ENCODE measurements at places on chromosomes 13 and 19. TPM values are rescaled to one million over a fixed set of nuclear protein-coding genes. Genes with fewer than 3 reads are reported as not detected.

OR7A17 gene
- not detected for total RNA-seq

ZNF225 gene
- total RNA-seq = 4.1 TPM

C19orf73 gene
- 0.92 TPM for total RNA-seq

B3GNT8 gene
- 5.2 TPM for total RNA-seq

GRCh38 chr19:33388725-33389420, 15.4 kb downstream of the CEBPG start:
- no peak for DNase-seq

GRCh38 chr13:31814536-31814935, 75.2 kb downstream of the RXFP2 start:
- DNase-seq = no peak

GRCh38 chr13:113628291-113629270, 29.4 kb downstream of the ATP4B start:
- DNase-seq = no peak

GRCh38 chr13:80783926-80784565, 443.1 kb upstream of the SPRY2 start:
- no peak for DNase-seq

- DNase-seq = no peak
Measured at GRCh38 chr19:55451965-55452748, 9.1 kb upstream of the SHISA7 start.

GRCh38 chr19:32809254-32809653, 60.3 kb downstream of the SLC7A9 start:
- no peak for DNase-seq

DNA sequence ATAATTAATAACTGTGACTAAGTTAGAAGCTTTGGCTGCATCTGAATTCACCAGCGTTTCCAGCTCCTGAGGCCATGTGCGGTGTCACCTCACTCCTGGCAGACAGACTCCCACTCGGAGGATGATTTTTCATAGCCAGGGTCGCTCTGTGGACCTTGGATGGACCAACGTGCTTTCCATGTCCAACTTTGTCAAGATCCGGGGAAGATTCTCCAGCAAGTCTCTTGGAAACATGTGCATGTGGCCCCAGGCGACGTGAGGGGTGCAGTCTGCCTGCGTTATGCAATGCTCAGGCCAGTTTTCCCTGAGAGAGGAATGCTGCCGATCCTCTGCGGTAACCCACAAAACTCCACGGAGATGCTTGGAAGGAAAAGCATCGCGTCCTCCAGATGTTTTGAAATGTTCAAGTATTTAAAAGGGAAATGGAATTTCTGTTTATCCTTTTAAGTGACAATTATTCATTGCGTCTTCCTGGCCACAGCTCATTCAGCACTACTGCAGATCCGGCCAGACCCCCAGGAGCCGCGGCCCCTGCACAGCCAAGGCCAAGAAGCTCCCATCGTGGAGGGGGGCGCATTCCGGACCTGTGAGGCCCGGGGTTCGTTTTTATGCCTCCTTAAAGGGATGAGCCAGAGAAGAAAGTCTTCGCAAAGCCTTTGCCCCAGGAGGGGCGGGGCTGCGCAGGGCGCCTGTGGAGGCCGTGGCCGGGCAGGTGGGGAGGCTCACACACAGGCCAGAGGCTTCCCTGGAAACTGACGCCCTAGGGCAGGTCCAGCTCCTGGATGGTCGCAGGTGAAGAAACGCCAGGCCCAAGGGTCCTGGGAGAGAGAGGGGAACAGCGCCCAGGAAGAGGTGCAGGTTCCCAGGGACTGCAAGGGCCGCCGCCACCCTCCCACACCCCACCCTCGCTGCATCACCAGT, 46.0 kb downstream of the C13orf46 start:
- DNase-seq = no peak

- no peak for DNase-seq
Measured at GRCh38 chr13:97905517-97905916, 48.0 kb upstream of the IPO5 start.

- no peak for DNase-seq
Measured at GRCh38 chr13:50581586-50582196, 261.8 kb downstream of the DLEU7 start.

GRCh38 chr13:40172149-40172591, 494.3 kb downstream of the FOXO1 start:
- no peak for DNase-seq

GRCh38 chr19:35774274-35775045, 904 bp upstream of the ARHGAP33 start:
- no peak for DNase-seq
